ENCODE measurements at places on chromosomes 2 and 18.
A peak's percentile ranks its signal among the peaks of the same experiment; 100 is the strongest.

DNA sequence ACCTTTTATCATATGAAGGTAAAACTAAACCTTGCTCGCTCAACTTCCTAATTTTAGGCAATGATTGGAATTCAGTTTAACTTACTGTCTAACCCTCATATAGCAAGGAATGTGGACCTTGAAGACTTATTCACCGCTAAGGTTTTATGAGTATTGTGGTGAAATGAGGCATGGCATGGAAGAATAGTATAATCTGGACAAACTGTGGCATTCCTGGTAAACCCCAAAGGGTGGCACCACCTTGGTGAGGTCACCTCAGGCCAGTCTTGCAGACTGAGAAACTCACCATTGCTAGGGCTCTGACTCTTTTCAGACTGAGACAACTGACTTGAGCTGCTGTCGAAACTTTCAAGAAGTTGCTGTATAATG is 51.1 kb upstream of the EHBP1 start:
- no peak for DNase-seq

- DNase-seq = no peak
Observed at GRCh38 chr2:48993576-48993975, 160.7 kb downstream of the FSHR start.

DNA sequence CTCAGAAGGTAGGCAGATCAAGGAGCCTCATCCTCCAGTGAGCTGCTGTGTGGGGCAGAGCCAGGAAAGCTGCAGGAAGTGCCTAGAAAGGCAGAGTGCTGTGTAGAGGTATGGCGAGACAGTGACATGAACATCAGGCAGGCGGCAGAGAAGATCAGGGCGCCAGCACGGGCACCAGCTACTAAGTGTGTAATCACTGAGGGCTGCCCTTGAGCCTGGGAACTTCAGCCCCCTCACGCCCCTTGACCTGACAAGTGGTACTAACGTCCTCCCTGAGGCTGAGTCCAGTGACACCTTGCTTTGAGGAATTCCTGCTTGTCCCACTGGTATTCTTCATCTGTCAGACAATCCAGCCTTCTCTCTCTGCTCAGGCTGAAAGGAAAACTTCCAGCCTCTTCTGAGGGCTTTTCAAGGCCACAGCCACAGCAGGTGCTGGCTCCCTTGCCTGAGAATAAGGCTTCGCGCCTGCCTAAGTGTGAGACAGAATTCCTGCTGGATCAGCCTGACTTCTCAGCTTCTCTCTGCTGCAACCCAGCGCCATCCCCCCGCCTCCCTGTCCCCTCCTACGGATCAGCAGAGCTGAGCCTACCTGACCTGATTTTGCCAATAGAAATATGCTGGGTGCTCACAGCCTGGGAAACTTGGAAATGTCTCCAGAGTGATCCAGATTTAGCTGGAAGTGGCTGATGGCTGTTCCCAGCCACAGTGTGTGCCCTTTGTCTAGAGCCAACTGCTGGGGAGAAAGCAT is 148.0 kb downstream of the SMAD7 start:
- peak; percentile 58 for DNase-seq

DNA sequence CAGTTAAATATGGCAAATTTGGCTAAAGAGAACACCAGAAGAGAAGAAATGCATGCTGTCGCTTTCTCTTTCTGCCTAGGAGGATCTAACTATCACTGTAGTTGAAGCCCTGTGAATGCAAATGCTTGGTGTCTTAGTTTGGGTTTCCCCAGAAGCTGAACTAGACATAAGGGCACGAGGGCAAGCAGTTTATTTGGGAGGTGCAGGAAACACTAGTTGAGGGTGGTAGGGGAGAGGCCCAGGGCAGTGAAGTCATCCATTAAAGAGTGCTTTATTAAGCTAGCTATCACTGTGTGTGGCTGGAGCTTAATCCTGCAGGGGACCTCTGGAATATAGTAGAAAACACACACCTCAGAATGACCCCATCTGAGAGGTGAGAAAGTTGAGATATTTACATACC is 639.8 kb upstream of the ZEB2 start:
- no peak for DNase-seq

GRCh38 chr2:133844214-133844892 is 276.1 kb upstream of the NCKAP5 start:
- DNase-seq = peak; percentile 76

DNA sequence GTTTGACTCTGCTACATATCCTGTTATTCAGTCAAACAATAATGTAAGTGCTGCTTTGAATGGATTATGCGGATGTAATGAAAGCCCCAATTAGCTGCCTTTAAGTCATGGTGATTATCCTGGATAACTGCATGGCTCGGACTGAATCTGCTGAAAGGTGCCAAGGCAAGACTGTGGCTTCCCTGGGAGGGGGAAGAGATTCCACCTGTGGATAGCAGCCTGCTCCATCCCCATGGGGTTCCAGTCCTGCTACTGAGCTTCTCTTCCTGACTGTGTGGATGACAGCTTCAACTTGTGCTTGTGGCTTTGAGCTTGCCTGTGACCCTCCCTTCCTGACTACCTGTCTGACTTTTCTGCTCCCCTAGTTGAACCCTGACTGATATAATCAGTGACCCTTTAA is 540.0 kb upstream of the GYPC start:
- DNase-seq = no peak

GRCh38 chr2:151408788-151409600 is 708 bp upstream of the RIF1 start:
- no peak for DNase-seq

GRCh38 chr2:49903471-49903870 is 749.2 kb upstream of the FSHR start:
- no peak for DNase-seq

DNA sequence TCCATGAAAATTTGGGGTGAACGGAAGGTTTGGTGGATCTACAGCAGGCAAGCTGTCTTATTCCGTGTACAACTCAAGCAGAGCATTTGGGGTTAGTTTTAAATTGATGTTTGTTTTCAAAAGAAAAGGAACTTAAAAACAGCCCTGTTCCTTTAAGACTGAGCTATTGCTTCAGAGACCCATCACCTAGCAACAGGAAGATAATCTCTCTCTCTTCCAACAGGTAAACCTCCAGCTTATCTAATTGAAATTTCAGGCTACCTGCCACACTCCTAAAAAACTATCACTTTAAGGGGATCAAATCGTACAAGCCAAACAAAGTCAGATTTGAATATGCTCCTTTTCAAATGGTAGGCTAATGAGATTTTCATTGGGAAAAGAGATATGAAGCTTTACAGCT is 101.8 kb downstream of the RNF152 start:
- DNase-seq = no peak

- no peak for DNase-seq
Observed at GRCh38 chr18:22455425-22456115, 37.9 kb upstream of the CTAGE1 start.

DNA sequence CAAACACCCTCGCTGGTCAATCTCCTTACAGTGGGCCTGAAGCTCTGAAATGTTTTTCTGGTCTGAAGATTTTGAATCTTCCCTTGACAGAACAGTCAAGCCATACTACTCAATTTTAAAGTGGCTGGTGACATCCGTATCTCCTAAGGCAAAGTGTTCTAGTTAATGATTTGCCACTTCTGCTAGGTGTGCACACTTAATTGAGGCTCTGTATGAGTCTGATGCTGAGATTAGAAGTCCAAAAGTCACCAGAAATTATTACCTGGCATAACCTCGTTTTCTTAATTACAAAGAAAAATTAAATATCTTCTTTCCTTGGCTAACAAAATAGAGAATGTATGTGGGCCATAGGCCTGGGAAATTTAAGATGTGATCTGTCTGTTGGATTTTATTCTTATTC is 104.1 kb downstream of the DPP10 start:
- DNase-seq = no peak

DNA sequence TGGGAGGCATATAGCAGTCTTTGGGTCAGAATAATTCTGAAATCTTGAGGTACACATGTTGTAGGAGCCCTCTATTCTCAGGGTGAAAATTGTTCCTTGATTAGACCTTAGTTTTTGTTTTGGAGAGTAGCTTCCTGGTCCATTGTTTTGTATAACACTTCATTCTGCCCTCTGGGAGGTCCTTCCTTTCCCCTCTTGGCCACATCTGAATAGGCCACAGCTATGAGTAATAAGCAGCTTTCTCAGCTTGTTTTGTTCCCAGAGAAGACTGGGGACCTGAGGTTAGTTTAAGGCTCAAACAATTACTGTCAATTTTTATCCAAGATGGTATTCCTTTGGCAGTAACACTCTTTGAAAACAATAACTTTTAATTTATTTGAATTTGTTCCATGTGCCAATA is 72.6 kb upstream of the NOL4 start:
- DNase-seq = no peak

DNA sequence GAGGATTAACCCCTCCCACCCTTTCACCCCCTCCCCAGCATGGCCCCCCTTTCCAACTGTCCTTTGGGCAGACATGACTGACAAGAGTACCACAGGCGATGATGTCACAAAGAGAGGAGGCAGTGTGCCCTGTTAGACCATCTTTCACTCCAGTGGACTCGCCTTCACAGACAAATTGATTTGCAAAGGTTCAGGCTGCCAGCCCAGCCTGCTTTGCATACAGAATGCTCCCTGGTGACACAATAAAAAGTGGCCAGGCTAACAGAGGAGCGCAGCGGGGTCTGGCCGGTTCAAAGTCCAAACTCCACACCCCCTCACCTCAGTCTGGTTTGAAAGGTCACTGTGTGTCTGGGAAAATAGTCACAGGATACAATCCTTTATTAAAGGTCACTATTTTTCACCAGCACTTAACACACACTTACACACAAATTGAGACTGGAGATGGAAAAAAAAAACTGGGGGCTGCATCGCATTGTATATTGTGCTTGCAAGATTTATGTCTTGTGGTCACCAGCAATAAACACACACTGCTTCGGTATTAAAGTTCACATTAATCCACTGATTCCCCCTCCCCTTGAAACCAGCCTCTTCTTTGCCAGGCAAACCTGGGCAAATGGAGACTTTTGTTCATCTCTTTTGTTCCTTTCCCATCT is 236.9 kb downstream of the BCL11A start:
- no peak for DNase-seq

GRCh38 chr2:15357922-15358321 is 203.2 kb downstream of the NBAS start:
- DNase-seq = no peak

DNA sequence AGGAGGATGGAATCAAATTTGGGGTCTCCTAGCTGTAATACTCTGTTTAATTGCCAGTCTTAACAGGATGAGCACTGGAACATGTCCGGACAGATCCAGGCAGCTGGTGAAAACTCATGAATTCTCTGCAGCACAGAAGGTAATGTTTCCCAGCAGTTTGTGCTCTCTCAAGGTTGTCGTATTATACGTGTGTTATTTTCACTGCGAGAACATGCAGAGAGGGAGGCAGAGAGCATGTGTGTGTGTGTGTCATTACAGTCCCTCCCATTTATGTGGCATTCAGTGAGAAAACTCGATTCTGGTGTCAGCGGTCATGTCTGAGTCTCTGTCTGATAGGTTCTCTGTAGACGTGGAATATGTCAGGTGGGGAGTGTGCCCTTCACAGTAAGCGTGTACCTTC is 150.2 kb upstream of the POU3F3 start:
- no peak for DNase-seq

DNA sequence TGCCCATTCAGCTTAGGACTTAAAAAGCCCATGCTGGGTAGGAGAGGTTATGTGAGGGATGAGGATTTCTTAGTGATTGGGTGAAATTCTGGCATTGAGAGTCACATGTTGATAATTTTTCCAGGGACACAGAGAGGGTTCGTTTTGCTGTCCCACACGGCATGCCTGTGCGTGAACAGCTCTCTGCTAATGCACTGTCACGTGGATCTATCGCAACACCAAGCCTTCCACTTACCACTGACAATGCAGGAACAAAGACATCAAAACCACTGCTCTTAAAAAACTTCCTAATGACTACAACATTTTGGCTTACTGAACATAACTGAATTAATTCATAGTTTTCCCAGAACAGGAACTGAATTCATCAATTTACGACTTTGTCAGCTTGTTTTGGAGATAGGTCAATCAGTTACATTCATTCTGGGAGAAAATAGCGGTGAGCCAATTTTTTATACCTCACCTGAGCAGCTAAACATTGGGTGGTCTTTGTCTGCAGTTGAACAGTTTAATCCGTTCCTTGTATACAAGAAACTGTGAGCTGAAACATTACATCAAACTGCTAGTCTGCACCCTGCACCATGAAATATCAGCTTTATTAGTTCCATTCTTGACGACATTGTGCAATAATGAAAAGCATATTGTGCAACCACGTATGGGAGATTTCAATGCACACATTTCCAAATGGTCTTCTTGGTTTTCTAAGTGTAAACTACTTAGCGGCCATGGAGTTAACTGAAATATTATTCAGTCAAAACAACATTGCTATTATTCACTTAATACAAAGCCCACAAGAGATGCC is 127.1 kb downstream of the LPIN1 start:
- DNase-seq = no peak

- DNase-seq = no peak
Observed at GRCh38 chr18:54149078-54149697, 75.3 kb downstream of the MBD2 start.

DNA sequence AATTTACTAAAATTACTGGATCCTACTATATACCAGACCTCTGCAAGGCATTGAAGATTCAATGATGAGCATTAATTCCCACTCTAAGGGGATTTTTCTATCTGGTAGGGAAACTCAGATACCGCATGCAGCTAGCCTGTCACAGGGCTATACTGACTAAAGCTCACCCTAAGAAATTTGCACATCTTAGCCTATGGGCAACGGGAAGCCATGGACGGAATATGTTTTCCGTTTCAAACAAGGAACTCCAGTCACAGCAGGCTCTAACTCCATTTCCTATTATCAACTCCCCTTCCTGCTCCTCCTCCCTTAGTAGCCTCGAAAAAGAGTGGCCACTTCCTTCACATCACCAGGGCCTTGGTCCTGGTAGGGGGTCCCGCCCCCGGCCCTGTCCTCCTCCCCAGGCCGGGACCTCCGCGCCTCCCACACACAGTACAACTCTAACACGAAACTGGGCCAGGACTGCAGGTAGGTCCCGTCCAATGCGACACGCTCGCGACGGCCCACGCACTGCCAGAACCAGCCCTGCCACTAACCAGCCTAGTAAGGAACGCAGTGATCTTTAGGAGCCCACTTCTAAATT is 659 bp upstream of the COX5B start:
- DNase-seq = no peak

GRCh38 chr2:38263293-38263692 is 113.8 kb downstream of the ATL2 start:
- peak; percentile 7 for DNase-seq

DNA sequence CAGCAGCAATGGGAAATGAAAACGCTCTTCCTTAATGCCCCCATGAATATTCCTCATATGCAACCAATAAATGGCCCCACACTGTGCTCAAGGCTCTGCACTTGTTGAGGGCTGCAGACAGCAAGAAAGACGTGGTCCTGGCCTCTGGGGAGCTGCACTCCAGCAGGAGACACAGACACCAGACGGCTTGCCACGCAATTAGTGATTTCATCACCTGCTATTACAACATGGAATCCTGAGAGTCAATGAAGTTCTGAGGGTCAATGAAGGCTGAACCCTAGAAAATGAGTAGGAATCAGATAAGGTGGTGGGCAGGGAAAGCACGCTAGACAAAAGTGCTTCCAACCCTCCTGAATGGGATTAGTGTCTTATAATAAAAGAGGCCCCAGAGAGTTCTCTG is 18.9 kb downstream of the CREG2 start:
- DNase-seq = no peak

- no peak for DNase-seq
Observed at GRCh38 chr18:34023471-34023870, 201.2 kb downstream of the NOL4 start.

Data from type B pancreatic cell (in vitro differentiated cells).